Left ventricle myocardium inferior (tissue), 1 donor: ENCODE measurements at places on chromosomes 2 and 18.

GRCh38 chr18:61948846-61949438 lies 56.1 kb upstream of the RNF152 start:
- DNase-seq: no peak

- DNase-seq: no peak
Measured at GRCh38 chr18:49609256-49610021, 47.6 kb downstream of the LIPG start.

DNA sequence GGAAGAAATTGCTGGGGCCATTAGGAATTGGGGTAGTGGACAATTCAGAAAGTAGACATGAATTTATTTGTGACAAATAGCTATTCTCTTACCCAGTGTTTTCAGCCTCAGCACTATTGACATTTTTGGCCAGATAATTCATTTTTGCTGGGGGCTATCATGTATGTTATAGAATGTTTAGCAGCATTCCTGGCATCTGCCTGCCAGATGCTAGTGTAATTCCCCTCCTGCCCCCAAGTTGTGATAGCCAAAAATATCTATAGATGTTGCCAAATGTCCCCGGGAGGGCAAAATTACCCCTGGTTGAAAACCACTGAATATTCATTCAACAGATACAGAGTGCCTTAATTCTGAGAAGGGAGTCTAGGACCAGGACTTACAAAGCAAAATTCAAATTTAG lies 183.6 kb downstream of the BABAM2 start:
- DNase-seq: no peak

DNA sequence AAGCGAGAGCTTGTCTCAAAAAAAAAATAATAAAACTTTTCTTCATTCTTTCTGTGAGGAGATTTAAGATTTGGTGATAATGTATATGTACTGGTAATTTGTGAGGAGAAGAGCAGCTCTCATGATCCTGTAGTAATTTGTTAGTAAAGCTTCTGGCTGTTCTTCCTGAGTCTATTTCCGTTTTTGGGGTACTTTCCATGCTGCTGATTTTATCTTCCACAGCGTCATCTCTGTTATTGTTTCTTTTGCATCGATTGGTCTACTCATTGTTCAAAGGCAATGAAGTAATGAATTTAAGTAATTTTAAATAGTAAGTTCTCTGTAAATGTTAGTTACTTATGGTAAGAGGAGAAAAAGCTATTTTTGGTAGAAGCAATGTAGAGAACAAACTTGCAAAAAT lies 12.0 kb downstream of the NDUFAF7 start:
- no peak for DNase-seq

DNA sequence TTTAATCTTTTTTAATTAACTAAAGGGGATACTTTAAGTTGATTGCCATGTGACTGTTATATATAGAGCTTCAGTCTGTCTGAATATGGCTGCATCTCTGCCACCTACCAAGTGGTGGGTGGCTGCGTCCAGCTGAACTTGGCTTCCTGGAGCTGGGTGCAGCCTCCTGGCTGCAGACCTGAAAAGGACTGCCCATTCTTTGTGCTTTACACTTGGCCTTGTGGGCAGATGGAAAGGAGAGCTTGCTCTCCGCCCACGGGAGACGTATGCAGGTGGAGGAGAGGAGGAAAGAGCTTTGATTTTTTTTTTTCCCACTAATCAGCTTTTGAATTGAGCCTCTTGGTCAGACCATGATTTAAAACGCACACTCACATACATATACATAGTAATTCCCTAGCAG lies 34.7 kb downstream of the NCK2 start:
- DNase-seq: no peak

DNA sequence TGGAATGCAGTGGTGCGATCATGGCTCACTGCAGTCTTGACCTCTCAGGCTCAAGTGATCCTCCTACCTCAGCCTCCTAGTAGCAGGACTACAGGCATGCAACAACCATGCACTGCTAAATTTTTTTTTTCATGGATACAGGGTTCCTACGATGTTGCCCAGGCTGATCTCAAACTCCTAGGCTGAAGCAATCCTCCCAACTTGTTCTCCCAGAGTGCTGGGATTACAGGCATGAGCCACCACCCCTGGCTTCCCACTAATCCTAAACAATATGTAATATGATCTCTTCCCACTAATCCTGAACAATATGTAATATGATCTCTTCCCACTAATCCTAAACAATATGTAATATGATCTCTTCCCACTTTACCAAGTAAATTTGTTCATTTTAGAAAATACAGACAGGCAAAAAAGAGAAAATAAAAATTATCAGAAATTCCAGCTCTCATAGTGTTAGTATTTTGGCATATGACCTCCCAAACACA lies 33.7 kb upstream of the C18orf32 start:
- DNase-seq: no peak

DNA sequence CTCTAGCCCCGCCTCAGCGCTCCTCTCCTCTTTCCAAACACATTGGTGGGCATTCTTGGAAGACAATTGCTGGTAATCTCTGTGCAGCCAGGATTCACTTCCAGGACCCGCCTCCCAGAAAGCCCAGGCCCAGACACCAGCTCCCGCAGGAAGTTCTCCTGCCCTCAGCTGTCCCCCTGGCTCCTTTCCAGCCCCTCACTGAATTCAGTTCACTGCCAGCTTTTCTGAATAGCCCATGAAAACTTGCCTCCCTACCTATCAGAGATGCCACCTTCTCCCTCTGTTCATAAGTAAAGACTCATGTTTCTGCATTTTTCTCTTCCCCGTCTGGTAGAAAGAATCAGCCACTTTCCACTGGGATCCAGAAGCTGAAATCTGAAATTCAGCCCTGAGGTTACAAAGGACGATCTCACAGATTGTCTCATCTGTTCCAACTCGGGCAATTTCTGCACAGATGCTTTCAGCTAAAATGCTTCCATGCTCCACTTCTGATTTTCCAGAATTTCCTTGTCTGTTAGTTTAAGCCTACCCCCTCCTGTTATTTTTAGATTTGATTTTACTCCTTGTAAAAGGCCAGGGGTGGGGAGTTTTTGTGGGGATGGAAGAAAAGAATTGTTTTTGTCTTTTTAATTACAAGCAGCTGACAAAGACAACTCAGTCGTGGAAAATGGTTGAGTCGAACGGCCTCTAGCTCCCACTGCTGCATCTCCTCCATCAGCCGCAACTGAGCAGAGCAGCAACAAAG lies 98.1 kb downstream of the SP3 start:
- DNase-seq: no peak
